ENCODE measurements at places on chromosomes 3 and 15.

DNA sequence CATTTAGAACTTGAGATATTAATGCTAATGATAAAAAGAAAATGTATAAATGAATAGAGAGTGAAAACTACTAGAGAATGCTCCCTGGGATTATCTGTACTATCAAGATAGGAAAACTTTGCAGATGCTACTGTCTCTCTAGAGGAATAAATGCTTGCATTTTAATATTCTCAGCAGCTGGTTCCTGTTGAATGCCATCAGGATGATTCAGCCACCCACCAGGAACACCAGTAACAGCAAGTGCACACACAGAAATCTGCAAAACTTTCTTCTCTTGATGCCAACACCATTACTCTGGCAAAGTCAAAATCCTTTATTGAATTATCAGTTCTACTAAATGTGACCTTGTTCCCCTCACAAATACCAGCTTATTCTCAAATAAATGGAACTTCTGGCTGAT, 148.4 kb downstream of the TIGIT start:
- DNase-seq, result no peak

- DNase-seq, result no peak
Observed at GRCh38 chr3:151002003-151002981, 29.8 kb upstream of the CLRN1 start.

GRCh38 chr3:120172070-120172469, 77.8 kb upstream of the GSK3B start:
- no peak for DNase-seq

DNA sequence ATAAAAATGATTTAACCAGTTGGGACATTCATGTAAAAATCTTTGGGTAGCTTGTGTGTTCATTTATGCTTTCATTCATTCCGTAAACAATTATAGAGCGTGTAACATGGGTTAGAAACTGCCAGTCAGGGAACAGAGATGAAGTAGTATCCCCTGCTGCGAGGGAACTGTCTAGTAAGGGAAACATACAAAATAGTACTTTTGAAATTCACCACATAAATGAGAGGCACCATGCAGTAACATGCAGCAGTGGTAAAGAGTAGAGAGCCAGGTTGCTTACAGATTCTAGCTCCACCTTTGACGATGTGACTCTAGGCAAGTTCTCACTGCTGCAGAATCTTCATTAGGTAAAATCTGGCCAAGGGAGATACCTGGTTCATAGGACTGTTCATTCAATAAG, 938 bp downstream of the DZIP3 start:
- DNase-seq, result peak; percentile 51

- DNase-seq, result no peak
Observed at GRCh38 chr3:130649061-130649654, 97.5 kb downstream of the PIK3R4 start.

DNA sequence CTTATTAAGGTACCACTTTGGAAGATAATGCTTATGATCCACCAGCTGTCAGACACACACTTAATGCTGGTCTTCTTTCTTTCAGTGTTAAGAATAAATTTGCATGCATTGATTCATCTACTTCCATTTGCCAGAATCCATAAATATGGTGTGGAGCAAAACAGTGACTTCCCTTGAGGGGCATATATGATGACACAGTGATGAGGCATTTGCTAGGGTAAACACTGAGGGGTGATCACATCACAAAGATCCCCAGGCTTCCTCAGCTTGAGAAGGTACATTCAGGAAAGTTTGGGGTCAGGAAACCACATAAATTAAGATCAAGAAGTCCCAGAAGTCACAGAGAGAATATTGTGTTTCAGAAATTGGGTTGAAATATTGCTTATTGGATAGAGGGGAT, 9.9 kb upstream of the ZBED2 start:
- no peak for DNase-seq

- DNase-seq, result no peak
Observed at GRCh38 chr15:44698641-44699040, 12.5 kb downstream of the PATL2 start.

- peak; percentile 72 for DNase-seq
Observed at GRCh38 chr3:52468336-52468735, 12.9 kb downstream of the NISCH start.

GRCh38 chr3:111156517-111156916, 84.9 kb downstream of the NECTIN3 start:
- no peak for DNase-seq
